Activated CD8-positive, alpha-beta T cell treated with anti-CD3 and anti-CD28 coated beads for 36 hours (primary cell): ENCODE measurements at places on chromosomes 3 and 15.

DNA sequence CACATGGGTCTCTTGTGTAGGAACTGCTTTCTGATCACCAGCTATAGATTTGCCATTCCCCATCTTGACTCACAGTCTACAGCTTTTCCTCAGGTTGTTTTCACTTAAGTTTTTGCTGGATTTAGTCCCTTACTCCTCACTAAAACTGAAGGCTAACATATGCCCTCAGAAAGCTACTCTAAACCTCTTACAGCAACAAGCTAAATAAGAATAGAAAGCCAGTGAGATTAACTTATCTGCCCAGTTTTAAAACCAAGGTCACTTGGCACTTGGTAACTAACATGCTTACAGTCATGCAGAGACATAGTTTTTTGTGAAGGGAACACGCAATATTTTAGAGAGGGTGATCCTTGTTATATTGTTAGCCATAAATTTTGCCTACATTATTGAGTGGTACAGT, at the start of gene GUCA1C:
TSS of gene GUCA1C (minus strand) at position 180 of the 400 bp plus-strand sequence. CDS start at position 63, 117 bp downstream.
- H3K4me1 ChIP-seq: no peaks in the 10 kb centered on the region
- no peak for DNase-seq
- H3K27ac ChIP-seq: no peak within 1 kb of the TSS

DNA sequence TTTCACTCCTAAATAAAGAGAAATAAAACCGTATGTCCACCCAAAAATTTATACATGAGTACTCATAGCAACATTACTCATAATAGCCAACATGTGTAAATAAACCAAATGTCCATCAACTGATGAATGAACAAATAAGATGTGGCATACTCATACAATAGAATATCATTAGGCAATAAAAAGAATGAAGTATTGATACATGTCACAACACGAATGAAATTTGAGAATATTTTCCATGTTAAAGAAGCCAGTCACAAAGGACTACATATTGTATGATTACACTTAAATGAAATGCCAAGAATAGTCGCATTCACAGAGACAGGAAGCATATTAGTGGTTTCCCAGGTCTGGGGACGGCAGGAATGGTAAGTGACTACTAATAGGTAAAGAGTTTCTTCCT, 869.2 kb downstream of the IGSF11 start:
- no peak for DNase-seq
- H3K27me3 ChIP-seq: no peaks in the 10 kb centered on the region
- H3K4me1 ChIP-seq: no peaks in the 10 kb centered on the region
- no peaks in the 10 kb centered on the region for H3K36me3 ChIP-seq
- H3K4me3 ChIP-seq: no peak overlapping the region
- no peak overlapping the region for H3K27ac ChIP-seq

GRCh38 chr3:19559724-19560442, 374.1 kb downstream of the EFHB start:
- H3K27ac ChIP-seq: no peak overlapping the region
- no peaks in the 10 kb centered on the region for H3K27me3 ChIP-seq
- H3K4me3 ChIP-seq: no peak overlapping the region
- no peak for DNase-seq
- no peaks in the 10 kb centered on the region for H3K4me1 ChIP-seq

DNA sequence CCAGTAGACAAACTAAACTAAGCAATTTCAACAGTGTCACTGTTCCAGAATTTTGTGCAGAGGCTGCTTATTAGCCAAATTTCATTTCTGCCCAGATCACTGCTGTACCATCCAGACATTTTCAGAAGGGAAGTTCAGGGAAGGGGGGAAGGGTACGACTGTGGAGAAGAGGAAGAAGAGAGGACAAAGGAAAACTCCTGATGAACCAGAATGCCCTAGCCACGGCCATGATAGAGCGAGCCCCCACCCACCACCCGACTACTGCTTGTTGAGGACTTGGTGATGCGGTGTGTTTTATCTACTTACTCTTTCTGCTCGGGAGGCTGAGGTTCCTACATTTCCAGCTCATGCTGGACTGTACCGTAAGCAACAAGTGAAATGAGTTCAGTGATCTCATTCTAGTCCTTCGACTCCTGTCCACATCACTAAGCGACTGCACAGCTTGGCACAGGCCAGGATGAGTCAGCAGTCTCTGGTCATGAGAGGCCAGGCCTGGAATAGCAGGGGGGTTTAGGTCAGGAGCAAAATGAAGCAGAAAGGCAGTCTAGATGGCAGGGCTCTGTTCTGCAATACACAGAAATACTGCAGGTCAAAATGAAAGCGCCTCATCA, 330.8 kb downstream of the TIGIT start:
- H3K27ac ChIP-seq: peak overlapping the region; percentile 26
- no peaks in the 10 kb centered on the region for H3K27me3 ChIP-seq
- peaks cover 8% of the 10 kb centered on the region for H3K36me3 ChIP-seq
- H3K4me3 ChIP-seq: no peak overlapping the region

- no peaks in the 10 kb centered on the region for H3K36me3 ChIP-seq
- H3K27me3 ChIP-seq: peaks cover 2% of the 10 kb centered on the region
- no peak overlapping the region for H3K27ac ChIP-seq
- no peak for DNase-seq
- H3K4me3 ChIP-seq: no peak overlapping the region
Observed at GRCh38 chr15:49718846-49719245, 98.0 kb downstream of the DTWD1 start.

GRCh38 chr3:72515281-72515680, 333.0 kb downstream of the SHQ1 start:
- peaks cover 6% of the 10 kb centered on the region for H3K4me1 ChIP-seq
- DNase-seq: no peak
- H3K36me3 ChIP-seq: no peaks in the 10 kb centered on the region

DNA sequence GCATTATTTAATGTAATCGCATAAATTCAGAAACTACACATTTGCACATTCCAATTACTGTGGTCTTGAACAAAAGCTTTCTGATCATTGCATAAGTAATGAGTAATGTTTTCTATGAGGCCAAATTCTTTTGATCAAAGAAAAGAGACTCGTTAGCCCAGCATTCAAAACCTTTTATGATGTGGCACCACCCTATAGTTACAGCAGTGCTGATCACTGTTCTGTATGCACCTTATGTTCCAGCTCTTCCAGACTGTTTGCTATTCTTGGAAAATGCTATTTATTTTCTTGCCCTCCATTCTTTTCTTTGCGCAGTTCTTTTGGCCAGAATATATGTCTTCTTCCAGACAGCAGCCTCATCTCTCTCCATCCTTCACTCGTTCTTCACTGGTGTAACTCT, 42.3 kb downstream of the MAP3K13 start:
- H3K4me3 ChIP-seq: no peak overlapping the region
- no peaks in the 10 kb centered on the region for H3K36me3 ChIP-seq
- H3K27ac ChIP-seq: no peak overlapping the region
- H3K4me1 ChIP-seq: no peaks in the 10 kb centered on the region

- H3K36me3 ChIP-seq: no peaks in the 10 kb centered on the region
- H3K4me3 ChIP-seq: no peak overlapping the region
- H3K4me1 ChIP-seq: peaks cover 10% of the 10 kb centered on the region
- no peaks in the 10 kb centered on the region for H3K27me3 ChIP-seq
- peak; percentile 33 for DNase-seq
Observed at GRCh38 chr3:142152384-142152783, 3.0 kb upstream of the TFDP2 start.

- no peaks in the 10 kb centered on the region for H3K36me3 ChIP-seq
- no peak overlapping the region for H3K27ac ChIP-seq
- peaks cover 48% of the 10 kb centered on the region for H3K4me1 ChIP-seq
- H3K27me3 ChIP-seq: no peaks in the 10 kb centered on the region
- no peak for DNase-seq
Observed at GRCh38 chr3:53022647-53023046, 23.2 kb downstream of the SFMBT1 start.

DNA sequence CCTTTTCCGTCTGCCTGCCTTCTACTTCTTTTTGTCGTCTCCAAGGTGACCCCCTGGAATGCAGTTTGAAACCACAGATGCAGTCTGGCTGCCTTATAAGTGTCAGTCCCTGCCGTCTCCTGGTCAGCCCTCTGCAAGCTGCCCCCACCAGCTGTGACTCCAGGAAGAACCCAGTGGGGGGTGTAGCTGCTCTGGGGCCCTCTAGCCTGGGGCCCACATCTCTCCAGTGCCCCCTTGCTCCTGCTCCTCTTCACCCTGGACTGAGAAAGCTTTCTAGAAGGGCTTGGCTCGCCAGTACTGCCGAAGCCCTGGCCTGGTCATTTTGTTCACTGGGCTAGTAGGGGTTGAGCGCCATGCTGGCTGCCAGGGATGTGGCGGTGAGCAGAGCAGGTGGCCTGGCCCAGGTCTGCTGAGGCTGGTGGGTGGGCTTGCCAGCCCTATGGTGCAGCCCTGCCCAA, 21.3 kb downstream of the SYNM start:
- no peak overlapping the region for H3K27ac ChIP-seq
- DNase-seq: no peak
- H3K27me3 ChIP-seq: no peaks in the 10 kb centered on the region
- no peak overlapping the region for H3K4me3 ChIP-seq

DNA sequence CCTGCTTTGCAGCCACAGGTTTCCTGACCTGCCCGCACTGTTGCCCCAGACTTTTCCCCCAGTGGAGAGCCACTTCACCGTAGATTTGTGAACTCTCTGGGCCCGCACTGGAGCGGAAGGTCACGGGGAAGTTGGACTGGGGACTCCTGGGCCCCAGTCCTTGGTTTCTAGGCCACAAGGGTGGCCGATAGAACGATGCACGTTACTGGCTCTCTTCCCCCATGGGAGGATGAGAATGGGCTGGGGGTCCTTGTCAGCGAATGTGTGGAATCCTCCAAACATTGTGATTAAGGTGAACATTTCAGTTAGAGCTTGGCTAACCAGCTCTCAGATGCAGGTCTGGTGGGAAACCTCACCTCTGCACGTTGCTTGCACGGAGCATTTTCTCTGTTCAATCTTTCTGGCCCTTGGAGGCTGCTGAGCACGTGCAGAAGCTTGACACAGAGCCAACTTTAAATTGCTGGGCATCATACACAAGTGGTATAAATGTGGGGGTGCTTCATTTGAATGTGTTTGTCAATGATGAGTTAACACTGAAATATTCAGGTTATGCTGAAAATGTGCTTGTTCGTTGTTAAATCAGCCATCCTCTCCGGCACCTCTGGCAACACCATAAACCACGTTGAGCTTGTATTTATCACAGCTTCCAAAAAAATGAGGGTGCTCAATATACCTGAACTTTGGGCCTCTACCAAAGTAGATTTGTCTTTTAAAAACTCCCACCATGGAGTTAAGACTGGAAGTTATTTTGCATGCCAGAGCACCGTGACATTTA, 976 bp downstream of the DIS3L start:
- H3K36me3 ChIP-seq: peaks cover 21% of the 10 kb centered on the region
- H3K27me3 ChIP-seq: no peaks in the 10 kb centered on the region
- H3K4me3 ChIP-seq: peak overlapping the region; percentile 89
- peaks cover 42% of the 10 kb centered on the region for H3K4me1 ChIP-seq

- no peak overlapping the region for H3K4me3 ChIP-seq
- H3K27ac ChIP-seq: no peak overlapping the region
- DNase-seq: no peak
- H3K36me3 ChIP-seq: no peaks in the 10 kb centered on the region
Observed at GRCh38 chr3:83567935-83568334, 1390.9 kb upstream of the CADM2 start.

DNA sequence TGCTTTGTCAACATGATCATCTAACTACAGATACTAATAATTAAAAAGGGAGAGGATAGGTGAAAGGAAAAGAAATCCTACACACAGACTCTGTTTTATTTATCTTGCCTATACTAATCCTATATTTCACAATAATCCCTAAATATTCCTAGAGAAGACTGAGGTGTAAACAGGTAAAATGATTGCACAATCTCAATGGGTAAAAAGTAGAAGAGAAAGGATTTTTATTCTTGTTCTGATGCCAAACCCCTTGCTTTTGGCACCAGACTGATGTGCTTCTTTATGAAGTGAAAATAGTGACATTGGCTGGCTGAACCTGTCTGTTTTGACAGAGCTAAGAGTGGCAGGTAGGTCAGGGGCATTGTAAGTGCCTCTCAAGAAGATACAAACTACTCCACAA, 101.9 kb upstream of the ZPLD1 start:
- no peaks in the 10 kb centered on the region for H3K4me1 ChIP-seq
- no peak overlapping the region for H3K27ac ChIP-seq

GRCh38 chr3:192570821-192571791, 156.2 kb downstream of the FGF12 start:
- H3K4me3 ChIP-seq: no peak overlapping the region
- DNase-seq: peak; percentile 3
- H3K27me3 ChIP-seq: peaks cover 11% of the 10 kb centered on the region

- H3K36me3 ChIP-seq: peaks cover 51% of the 10 kb centered on the region
- DNase-seq: no peak
- H3K27me3 ChIP-seq: no peaks in the 10 kb centered on the region
- no peak overlapping the region for H3K4me3 ChIP-seq
- peaks cover 3% of the 10 kb centered on the region for H3K4me1 ChIP-seq
- no peak overlapping the region for H3K27ac ChIP-seq
Observed at GRCh38 chr3:101665851-101666250, 11.1 kb downstream of the ZBTB11 start.

- no peaks in the 10 kb centered on the region for H3K4me1 ChIP-seq
- no peak for DNase-seq
- peaks cover 6% of the 10 kb centered on the region for H3K27me3 ChIP-seq
- H3K36me3 ChIP-seq: no peaks in the 10 kb centered on the region
Observed at GRCh38 chr15:81532001-81532400, 158.0 kb upstream of the TMC3 start.

DNA sequence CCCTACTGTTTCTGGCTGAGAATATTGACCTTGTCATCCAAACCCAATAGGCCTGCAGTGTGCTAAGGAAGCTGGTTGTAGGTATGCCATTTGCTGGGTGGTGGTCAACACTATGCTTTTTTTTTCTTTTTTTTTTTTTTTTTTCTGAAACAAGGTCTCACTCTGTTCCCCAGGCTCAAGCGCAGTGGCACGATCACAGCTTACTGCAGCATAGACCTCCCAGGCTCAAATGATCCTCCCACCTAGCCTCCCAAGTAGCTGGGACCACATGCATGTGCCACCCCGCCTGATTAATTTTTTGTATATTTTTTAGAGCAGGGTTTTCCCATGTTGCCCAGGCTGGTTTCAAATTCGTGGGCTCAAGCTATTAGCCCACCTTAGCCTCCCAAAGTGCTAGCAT, 35.7 kb upstream of the RHO start:
- H3K4me3 ChIP-seq: no peak overlapping the region
- no peaks in the 10 kb centered on the region for H3K4me1 ChIP-seq
- no peak for DNase-seq
- H3K27me3 ChIP-seq: no peaks in the 10 kb centered on the region

- H3K4me3 ChIP-seq: no peak overlapping the region
- H3K27ac ChIP-seq: no peak overlapping the region
- H3K4me1 ChIP-seq: no peaks in the 10 kb centered on the region
- no peak for DNase-seq
Observed at GRCh38 chr3:117170094-117170493, 460.5 kb downstream of the TUSC7 start.

GRCh38 chr15:69357773-69358771, 56.1 kb upstream of the KIF23 start:
- no peaks in the 10 kb centered on the region for H3K27me3 ChIP-seq
- no peaks in the 10 kb centered on the region for H3K36me3 ChIP-seq
- no peak overlapping the region for H3K27ac ChIP-seq
- no peak overlapping the region for H3K4me3 ChIP-seq
- DNase-seq: no peak
- no peaks in the 10 kb centered on the region for H3K4me1 ChIP-seq

DNA sequence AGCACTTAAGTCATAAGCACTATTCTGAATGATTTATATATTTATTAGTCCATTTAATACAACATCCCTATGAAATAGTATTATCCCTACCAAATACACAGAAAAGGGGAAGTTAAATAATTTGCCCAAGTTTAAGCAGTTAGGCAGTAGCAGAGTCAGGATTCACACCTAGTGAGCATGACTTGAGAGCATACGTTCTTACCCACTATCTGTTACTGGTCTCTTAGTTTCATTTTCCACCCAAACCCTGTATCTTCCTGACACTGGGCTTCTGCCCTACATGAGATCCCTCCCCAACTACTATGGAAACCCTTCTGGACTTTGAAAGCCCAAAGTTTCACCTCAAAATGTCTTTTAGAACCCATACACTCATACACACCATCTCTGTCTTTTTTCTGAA, 4.4 kb upstream of the ATOSA start:
- no peaks in the 10 kb centered on the region for H3K27me3 ChIP-seq
- H3K36me3 ChIP-seq: no peaks in the 10 kb centered on the region
- no peak for DNase-seq
- H3K4me3 ChIP-seq: no peak overlapping the region
